ENCODE measurements at places on chromosomes 16 and 17.

DNA sequence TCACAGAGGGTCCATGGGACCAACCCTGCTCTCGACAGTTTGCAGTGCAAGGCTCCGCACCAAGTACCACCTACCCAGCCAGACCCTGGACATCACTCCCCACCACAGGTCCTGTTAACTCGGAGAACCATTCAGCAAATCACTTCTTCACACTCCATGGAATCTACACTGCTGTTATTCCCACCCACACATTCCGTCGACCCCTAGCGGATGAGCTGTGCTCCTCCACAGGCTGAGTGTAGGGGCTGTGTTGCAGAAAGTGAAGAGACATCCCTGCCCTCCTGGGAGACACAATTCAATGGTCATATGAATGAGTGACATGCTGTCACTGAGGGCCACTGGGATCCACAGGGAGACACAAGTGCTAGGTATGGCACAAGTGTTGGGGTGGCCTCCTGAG lies 27.5 kb downstream of the MPG start:
- DNase-seq = no peak

- DNase-seq = no peak
Measured at GRCh38 chr16:57525761-57526160, 10.6 kb downstream of the CCDC102A start.

GRCh38 chr16:68228652-68229051 lies 7.3 kb downstream of the ESRP2 start:
- DNase-seq = no peak

DNA sequence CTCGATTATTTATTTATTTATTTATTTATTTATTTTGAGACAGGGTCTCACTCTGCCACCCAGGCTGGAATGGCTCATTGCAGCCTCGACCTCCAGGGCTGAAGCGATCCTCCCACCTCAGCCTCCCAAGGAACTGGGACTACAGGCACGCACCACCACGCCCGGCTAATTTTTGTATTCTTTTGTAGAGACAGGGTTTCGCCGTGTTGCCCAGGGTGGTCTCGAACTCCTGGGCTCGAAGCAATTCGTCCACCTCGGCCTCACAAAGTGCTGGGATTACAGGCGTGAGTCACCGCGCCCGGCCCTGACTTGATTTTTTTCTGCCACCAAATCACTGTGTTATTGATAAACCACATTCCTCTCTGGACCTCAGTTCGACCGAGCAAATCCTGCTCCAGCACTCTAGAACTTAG lies 758 bp upstream of the RPL23A start:
- no peak for DNase-seq

GRCh38 chr16:87974178-87974577 lies 22.9 kb downstream of the BANP start:
- no peak for DNase-seq

DNA sequence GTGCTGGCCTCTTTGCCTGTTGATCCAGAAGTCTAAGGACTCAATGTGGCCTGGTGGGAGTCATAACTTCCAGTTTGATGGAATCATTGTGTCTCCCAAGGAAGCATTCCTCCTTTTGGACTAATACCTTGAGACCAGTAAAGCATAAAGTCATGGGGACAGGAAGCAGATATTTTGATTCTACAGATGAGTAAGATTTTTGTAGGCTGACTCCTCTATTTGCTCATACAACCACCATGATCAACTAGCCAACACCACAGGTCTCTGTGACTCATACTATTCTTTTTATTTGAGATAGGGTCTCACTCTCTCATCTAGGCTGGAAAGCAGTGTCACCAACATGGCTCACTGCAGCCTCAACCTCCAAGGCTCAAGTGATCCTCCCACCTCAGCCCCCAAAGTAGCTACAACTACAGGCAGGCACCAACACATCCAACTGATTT lies 6.2 kb downstream of the MT2A start:
- peak; percentile 81 for DNase-seq

Measured in iris pigment epithelial cell (primary cell).